ENCODE measurements at places on chromosomes 11 and 22. TPM values are rescaled to one million over a fixed set of nuclear protein-coding genes. Genes with fewer than 3 reads are reported as not detected.

DNA sequence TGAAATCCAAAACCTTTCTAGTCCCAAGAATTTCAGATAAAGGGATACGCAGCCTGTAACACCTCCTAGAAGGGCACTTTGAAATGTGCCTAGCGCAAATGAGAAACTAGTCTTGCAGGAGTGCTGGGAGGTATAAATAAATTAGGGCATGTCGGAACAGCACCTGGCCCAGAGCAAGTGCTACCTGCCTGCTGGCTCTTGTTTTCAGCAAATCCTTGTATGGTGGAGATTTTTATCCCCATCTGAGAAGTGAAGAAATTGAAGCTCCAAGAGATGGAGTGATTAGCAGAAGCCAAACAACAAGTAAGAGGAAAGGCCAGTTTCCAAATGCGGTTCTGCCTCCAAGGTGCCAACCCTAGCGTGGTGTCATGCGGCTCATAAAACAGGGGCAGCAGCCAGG is 36.7 kb upstream of the TFIP11 start:
- H3K36me3 ChIP-seq, result peaks cover 50% of the 10 kb centered on the region
- no peak overlapping the region for H3K4me3 ChIP-seq
- H3K4me1 ChIP-seq, result peaks cover 52% of the 10 kb centered on the region
- no peak overlapping the region for H3K27ac ChIP-seq
- no peak for DNase-seq

GRCh38 chr11:19853016-19853415 is 140.4 kb downstream of the NAV2 start:
- H3K27me3 ChIP-seq, result peaks cover 12% of the 10 kb centered on the region
- no peak overlapping the region for H3K4me3 ChIP-seq
- H3K36me3 ChIP-seq, result no peaks in the 10 kb centered on the region
- no peak overlapping the region for H3K27ac ChIP-seq
- H3K4me1 ChIP-seq, result no peaks in the 10 kb centered on the region

The SMC1B gene
- total RNA-seq, result 1.6 TPM

DNA sequence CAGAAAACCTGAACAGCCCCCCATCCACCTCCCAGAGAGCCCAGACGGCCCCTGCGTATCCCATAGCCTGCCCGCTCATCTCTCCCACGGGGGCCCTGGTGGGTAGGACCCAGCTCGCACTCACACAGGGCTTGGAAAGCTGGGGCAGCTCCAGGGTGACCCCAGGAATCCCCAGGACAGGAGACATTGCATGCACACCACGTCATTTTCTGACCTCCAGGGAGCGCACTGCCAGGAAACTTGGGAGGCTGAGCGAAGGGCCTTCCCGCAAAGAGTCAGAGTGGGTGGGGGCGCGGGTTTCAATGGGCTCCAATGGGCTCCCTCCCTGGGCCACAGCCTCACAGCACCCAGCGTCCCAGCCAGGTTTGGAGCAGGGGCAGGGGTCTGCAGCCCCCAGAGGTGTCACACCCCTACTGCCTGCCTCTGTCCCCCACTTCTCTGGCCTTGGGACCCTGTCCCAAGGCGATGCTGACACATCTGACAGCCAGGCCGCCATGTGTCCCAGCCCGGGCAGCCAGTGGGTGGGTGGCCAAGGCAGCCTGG is 8.2 kb upstream of the SYT8 start:
- H3K27ac ChIP-seq, result no peak overlapping the region
- no peaks in the 10 kb centered on the region for H3K27me3 ChIP-seq
- H3K4me1 ChIP-seq, result no peaks in the 10 kb centered on the region

DNA sequence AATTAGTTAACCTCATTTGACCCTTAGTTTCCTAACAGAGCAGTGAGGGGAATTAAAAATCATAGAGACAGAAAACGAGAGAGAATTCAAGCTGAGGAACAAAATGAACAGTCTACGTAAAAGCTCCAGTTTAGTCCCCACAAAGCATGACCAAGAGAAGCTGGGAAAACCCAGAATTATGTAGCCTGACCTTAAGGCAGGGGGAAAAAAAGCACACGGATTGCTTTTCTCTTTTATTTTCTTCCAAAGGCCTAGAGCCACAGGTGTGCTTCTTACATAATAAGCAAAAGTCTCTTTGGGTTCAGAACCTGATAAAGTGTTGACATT is 514 bp upstream of the AMBRA1 start:
- H3K36me3 ChIP-seq, result peaks cover 9% of the 10 kb centered on the region
- DNase-seq, result no peak
- peak overlapping the region; percentile 94 for H3K4me3 ChIP-seq
- no peaks in the 10 kb centered on the region for H3K27me3 ChIP-seq
- H3K27ac ChIP-seq, result peak overlapping the region; percentile 93
- peaks cover 47% of the 10 kb centered on the region for H3K4me1 ChIP-seq

All from activated CD8-positive, alpha-beta T cell treated with anti-CD3 and anti-CD28 coated beads, Interleukin-2, amount 10 ng/mL, durations not matched to agents 7 days and 5 days (primary cell).